ENCODE measurements at places on chromosomes 4 and X. TPM values are rescaled to one million over a fixed set of nuclear protein-coding genes. Genes with fewer than 3 reads are reported as not detected.

PDZD4 gene
- total RNA-seq = 0.33 TPM

MAGEE2 gene
- total RNA-seq = not detected

C4orf51 gene
- total RNA-seq = not detected

SPANXC gene
- not detected for total RNA-seq

ITIH6 gene
- not detected for total RNA-seq

TMEM156 gene
- total RNA-seq = 1.2 TPM

ARMCX5 gene
- 19.1 TPM for total RNA-seq

EFNB1 gene
- total RNA-seq = 143 TPM

ADH5 gene
- total RNA-seq = 192 TPM

FAM9C gene
- not detected for total RNA-seq

S100P gene
- total RNA-seq = 1.0 TPM

BTK gene
- total RNA-seq = not detected

IL1RAPL1 gene
- not detected for total RNA-seq

ANKRD50 gene
- total RNA-seq = 34.3 TPM

DCAF12L2 gene
- not detected for total RNA-seq

C4orf36 gene
- 5.7 TPM for total RNA-seq

LRCH2 gene
- 0.33 TPM for total RNA-seq

RHOXF1 gene
- total RNA-seq = not detected

HPSE gene
- 0.17 TPM for total RNA-seq

SRPK3 gene
- total RNA-seq = 0.33 TPM

AFM gene
- total RNA-seq = not detected

IL3RA gene
- not detected for total RNA-seq

MAGEB1 gene
- total RNA-seq = not detected

TRO gene
- 0.49 TPM for total RNA-seq

DTHD1 gene
- total RNA-seq = not detected

MSX1 gene
- total RNA-seq = 2.3 TPM

ZFYVE28 gene
- 1.1 TPM for total RNA-seq

PNMA5 gene
- total RNA-seq = not detected

TCEAL2 gene
- total RNA-seq = not detected

ADH1A gene
- total RNA-seq = not detected

AIFM1 gene
- total RNA-seq = 10.2 TPM

PABPC1L2A gene
- total RNA-seq = not detected

UGT2A2 gene
- total RNA-seq = not detected

CTAG2 gene
- not detected for total RNA-seq

RNF175 gene
- total RNA-seq = 0.31 TPM

BLOC1S4 gene
- 14.3 TPM for total RNA-seq

CYTL1 gene
- total RNA-seq = not detected

OTUD6A gene
- total RNA-seq = not detected

FRMPD3 gene
- total RNA-seq = under 0.01 TPM

SPANXA1 gene
- total RNA-seq = not detected

PRICKLE3 gene
- 25.4 TPM for total RNA-seq

MAGEC1 gene
- not detected for total RNA-seq

FAT4 gene
- total RNA-seq = 5.5 TPM

VSIG4 gene
- total RNA-seq = not detected

SYN1 gene
- total RNA-seq = 0.45 TPM

HSD17B13 gene
- not detected for total RNA-seq

WDR17 gene
- 0.33 TPM for total RNA-seq

SATL1 gene
- under 0.01 TPM for total RNA-seq

GAGE12F gene
- not detected for total RNA-seq

TLR8 gene
- total RNA-seq = not detected

FAM156B gene
- total RNA-seq = 11.0 TPM

HHIP gene
- 2.8 TPM for total RNA-seq

CHRDL1 gene
- not detected for total RNA-seq

POF1B gene
- total RNA-seq = under 0.01 TPM
